ENCODE measurements at places on chromosomes 5 and 9.

DNA sequence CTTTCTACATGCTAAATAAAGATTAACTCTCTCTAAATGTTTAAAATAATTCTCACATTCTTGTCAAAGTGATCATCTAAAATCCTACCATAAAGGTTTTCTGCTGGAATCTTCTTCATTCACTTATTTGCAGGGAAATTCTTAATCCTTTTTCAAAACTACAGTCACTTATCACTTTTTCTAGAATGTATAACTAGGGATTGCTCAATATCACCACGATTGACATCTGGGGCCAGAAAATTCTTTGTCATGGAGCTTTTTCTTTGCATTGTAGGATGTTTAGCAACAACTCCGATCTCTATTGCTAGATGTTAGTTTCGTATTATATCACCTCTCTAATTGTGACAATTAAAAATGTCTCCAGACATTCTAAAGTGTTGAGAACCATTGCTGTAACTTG is 344.9 kb upstream of the PIK3R1 start:
- DNase-seq, result no peak

DNA sequence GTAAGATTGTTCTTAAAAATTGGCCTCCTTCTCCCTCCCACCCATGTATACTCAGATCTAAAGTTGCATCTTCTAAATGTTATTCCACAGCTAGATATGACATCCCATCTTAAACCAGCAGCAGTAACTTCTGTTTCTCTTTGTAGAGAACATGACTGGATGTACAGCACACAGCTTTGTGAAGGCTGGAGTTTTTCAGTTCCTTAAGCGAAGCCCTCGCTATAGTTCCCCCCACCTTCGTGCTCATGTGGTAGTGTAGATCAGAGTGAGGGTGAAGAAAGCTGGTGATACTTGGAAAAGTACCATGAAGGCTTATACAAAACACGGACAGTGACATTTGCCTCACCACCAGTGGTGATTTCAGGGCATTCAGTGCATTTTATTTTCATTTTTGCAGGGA is 137.5 kb downstream of the MAT2B start:
- DNase-seq, result no peak

DNA sequence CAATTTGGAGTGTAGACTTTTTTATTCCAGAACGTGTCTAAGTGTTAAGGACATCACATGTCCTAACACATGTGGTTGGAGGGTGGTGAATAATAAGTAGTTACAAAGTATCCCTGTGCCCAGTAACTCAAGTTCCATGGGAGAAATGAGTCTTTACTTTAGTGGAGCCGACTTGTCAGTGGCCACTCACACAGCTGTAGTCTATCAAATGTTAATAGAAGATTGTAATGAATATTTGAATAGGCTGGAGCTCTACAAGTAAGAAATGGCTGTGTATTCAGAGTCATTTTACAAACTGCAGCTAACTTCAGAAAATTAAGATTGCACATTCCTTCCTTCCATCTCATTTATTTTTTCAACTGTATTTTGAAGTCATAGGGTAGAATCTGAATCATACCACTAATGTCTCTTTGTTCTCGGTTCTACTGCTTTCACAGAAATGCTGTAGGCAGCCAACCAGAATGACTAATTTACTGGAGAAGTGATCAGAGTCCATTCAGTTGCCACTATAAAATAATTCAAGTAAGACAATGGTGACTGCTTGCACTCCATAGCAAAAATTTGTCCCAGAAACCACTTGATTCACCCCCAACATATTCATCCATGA is 394.8 kb downstream of the NR2F1-AS1 start:
- peak; percentile 70 for DNase-seq

GRCh38 chr9:112012026-112012902 is 115.7 kb downstream of the UGCG start:
- DNase-seq, result peak; percentile 86

DNA sequence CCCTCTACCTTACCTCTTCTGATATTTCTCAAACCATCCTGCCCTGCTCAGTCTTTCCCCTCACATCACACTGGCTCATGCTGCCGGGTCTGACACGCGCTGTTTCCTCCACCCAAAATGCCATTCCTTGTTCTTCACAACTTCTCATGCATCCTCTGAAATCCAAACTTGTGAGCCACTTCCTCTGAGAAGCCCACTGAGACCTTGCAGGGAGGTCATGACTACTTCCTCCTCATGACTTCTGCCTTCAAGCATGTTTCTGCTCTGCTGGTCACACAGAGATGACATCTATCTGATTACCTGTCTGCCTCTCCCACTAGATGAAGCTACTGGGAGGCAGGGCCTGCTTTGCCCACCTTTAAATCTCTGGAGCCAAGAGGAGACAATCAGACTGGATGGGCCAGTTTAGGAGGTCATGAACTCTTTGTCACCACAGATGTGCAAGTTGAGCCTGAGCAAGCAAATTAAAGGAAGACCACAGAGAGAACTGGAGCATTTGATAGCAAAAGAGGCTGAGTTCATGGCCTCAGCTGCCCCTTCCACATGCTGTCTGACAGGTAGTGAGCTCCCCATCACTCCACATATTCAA is 119.8 kb upstream of the TBC1D2 start:
- DNase-seq, result peak; percentile 76

GRCh38 chr5:126857472-126858410 is 80.8 kb downstream of the LMNB1 start:
- no peak for DNase-seq

DNA sequence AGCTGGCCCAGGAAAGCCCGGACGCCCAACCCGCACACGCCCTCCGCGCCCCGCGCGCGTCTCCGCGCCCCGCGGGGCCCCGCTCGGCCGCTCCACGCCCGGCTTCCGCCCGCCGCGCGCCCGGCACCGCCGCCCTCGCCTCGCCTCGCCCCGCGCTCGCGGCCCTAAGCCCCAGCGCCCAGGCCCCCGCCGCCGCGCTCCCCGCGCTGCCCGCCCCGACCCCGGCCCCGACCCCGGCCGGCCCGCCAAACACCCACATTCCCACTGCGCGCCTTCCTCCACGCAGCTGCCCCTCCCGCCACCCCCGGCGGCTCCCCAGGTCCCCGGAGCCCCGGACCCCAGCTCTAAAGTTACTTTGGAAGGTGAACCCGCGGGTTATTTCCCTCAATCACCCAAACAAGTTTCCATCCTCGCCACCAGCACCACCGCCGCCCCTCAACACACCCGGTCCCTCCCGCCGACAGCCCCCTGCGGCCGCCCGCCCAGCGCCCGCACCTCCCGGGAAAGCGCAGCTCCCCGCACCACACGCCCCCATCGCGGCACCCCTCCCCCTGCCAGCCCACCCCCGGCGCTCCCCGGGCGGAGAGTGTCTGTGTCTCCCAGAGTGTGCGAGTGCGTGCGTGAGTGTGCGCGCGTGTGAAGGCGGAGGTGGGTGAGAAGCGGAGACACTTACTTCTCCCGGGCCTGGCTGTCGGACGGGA is 439 bp downstream of the SSBP2 start:
- no peak for DNase-seq

GRCh38 chr9:136137321-136138265 is 18.9 kb upstream of the TMEM250 start:
- DNase-seq, result no peak

DNA sequence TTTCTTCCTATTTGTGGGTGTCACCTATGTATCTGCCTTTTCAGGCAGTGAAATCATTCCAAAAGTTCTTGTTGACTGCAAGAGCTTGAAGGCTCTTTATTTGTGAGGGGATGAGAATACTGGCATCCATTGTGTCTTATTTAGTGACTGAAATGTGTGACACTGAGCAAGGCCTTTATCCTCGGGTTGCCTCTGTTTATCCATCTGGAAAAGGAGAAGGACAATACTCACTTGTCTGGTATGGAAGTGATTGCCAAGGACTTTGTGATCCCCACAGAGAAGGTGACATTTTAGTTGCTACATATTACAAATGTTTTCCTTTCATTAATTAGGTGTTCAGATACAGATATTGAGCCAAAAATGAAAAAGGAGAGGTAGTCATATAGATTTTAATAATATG is 80.2 kb downstream of the ARRDC3 start:
- no peak for DNase-seq

- no peak for DNase-seq
These were observed 17.2 kb upstream of the CMYA5 start for GRCh38 chr5:79672392-79672791.

GRCh38 chr5:132473668-132474067 is 16.9 kb downstream of the IRF1 start:
- DNase-seq, result no peak

DNA sequence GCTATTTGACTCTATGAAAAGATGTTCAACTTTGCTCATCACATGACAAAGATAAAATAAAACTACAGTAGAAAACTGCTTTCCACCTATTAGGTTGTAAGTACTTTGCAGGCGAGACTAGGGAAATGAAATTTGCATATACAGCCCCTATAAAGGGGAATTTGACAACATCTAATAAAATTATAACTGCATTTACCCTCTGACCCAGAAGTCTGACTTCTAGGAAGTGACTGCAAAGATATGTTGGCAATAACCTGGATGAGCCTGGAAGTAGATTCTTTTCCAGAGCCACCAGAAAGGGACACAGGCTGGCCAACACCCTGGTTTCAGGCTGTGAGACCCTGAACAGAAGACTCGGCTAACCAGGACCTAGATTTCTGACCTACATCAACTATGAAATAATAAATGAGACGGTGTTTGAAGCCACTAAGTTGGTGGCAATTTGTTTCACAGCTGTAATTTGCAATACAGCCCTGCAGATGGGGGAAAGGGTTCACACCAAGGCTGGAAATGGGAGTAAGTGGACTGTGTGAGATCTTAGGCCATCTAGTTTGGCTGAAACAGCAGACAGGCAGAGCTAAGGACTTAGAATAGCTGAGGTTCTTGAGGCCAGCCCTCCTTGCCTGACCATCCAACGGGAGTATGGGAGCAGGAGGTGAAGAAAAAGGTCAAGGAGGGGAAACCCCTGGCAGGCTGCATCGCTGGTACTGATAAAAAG is 106.6 kb downstream of the SIL1 start:
- no peak for DNase-seq

DNA sequence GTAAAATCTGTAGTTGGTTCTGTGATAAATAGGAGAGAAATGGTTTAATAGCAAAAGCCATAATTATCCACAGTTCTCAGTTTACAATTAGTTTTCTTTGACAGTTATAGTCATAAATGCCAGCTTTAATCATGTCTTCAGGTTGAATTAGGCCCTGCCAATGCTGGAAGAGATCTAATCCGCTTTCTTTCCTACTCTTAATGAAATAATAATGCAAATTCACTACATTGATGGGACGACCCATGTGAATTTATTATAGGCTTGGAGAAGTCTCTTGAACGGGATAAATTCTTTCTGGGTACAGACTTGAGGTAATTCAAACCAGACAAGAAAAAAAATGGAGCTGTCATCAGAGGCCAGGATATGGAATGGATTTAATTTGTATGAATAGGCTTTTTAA is 950.4 kb downstream of the EFNA5 start:
- no peak for DNase-seq

GRCh38 chr5:105783811-105784210 is 1886.9 kb downstream of the EFNA5 start:
- no peak for DNase-seq

DNA sequence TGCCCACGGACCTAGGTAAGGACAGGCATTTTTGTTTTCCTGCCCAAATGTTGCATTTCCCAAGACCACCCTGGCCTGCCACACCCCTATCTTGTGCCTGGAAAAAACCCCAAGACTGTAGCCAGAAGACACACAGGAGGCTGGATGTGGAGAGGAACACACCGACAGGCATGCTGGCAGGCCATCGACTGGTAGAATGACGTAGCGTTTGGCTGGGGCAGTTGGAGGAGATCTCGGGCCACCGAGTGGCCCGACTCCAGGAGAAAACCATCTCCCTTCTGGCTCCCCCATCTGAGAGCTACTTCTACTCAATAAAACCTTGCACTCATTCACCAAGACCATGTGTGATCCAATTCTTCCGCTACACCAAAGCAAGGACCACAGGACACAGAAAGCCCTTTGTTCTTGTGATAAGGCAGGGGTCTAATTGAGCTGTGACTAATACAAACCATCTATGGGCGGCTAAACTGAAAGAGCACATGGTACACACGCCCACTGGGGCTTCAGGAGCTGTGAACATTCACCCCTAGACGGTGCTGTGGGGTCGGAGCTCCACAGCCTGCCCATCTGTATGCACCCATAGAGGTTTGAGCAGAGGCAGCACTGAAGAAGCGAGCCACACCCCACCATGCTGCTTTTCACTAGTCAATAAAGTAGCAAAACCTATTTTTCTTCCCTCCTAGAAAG is 38.9 kb upstream of the N4BP3 start:
- DNase-seq, result no peak

GRCh38 chr5:10257870-10258269 is 7.8 kb downstream of the CCT5 start:
- no peak for DNase-seq

DNA sequence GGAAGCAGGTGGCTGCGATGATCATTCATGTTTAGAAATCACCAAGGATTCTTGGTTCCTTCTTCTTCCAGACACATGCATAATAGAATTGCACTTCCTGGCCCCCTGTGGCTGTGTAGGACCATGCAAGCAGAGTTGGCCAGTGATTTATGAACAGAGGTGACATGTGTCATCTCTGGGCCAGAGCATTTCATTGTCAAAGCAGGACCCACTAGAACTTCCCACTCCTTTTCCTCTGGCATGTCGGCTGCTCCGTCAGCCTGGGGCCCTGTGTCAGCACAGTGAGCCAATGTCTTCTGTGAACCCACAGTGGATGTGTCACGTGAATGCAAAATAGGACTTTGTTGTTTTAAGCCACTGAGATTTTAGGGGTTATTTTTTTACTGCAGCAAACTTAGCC is 59.2 kb downstream of the HSD17B3 start:
- DNase-seq, result no peak

GRCh38 chr9:6552498-6553121 is 92.9 kb downstream of the GLDC start:
- no peak for DNase-seq

DNA sequence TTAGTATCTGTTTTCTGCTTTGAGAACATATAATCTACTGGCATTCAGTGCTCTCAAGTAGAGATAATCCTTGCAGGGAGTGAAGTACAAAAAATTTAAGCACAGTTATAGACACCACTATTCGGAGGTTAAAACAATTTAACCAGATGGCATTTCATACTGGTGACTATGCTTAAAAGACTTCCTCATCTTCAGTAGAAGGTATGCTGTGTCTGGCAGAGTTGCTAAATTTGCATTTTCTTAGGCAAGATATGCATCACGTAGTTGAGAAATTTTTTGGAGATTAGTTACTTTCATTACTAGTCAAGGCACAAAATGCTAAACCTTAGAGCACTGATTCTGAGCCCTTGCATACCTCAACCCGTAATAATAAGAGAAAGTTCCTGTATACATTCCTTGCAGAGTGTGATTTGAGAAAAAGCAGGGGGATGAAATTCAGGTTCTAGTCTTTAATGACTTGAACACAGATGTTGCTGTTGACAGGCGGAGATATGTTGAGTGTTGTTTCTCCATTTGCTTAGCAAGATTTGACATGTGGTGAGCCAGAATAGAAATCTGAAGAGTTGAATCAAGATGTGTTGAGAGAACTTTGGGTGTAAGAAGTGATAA is 70.8 kb upstream of the STARD4 start:
- peak; percentile 92 for DNase-seq

GRCh38 chr9:112933696-112934095 is 43.0 kb upstream of the SLC46A2 start:
- no peak for DNase-seq

- DNase-seq, result no peak
These were observed 174.3 kb downstream of the LPAR1 start for GRCh38 chr9:110864011-110864410.

GRCh38 chr9:129138476-129139232 is 27.4 kb downstream of the PTPA start:
- DNase-seq, result no peak

GRCh38 chr5:96114736-96115135 is 153.1 kb upstream of the ELL2 start:
- peak; percentile 32 for DNase-seq

Data from non-pigmented ciliary epithelial cell (primary cell).